ENCODE measurements at places on chromosomes 2 and 18.

DNA sequence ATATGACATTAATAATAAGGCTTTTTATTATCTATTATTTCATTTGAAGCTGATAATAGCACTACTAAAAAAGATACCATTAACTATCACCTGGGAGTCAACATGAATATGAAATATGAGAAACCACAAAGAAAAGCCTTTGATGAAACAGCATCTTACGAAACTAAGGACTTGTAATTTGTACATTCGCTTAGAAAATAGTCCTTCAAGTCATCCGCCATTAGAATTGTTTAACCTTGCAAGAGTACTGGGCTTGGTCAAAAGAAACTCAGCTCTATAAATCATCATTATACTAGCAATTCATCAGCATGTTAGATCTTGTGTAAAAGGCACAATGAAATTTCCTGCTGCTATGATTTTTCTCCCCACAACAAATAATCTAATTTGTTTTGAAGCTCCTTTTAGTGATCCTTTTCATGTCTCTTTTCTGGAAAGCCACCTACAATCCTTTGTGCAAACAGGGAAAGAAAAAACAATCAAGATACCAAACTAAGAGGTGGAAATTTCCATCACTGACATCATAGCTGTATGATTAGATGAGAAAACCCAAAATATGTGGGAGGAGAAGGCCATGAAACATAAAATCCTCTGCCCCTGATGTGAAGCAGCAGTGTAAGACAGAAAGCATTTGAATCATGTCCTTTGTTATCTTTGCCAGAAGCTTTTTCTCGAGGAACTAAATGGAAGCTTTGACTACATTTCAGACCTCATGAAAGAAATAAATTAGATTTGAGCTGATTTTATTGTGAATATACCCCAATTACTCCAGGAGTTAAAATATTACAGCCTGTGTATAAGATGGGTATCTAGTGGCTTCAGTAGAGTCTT is 31.2 kb downstream of the SCN9A start:
- DNase-seq = no peak

- DNase-seq = no peak
Measured at GRCh38 chr2:54716375-54716774, 7.1 kb upstream of the EML6 start.

GRCh38 chr18:49730951-49731391 is 82.4 kb downstream of the ACAA2 start:
- DNase-seq = no peak

GRCh38 chr2:192700934-192701333 is 506.2 kb upstream of the TMEFF2 start:
- DNase-seq = no peak

GRCh38 chr2:119063177-119063576 is 95.4 kb downstream of the C1QL2 start:
- DNase-seq = no peak

DNA sequence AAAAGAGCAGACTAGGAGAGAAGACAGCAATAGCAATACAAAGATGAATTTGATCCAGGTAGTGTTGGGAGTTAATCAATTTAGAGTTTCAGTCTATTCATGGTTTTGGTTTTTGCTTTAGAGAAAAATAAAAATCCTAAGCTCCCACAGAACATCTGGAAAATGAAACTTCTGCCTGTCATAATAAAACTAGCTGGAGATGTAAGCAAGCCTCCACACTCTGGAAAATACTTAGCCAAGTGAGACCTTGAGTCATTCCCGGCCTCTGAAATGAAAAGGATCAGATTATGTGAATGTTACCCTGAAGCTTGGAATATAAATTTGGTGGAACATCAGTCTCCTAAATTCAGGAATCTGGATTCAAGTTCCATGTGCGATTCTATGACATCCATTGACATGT is 485.6 kb upstream of the SPRED2 start:
- no peak for DNase-seq

- DNase-seq = peak; percentile 91
Measured at GRCh38 chr2:10497797-10498251, 49.7 kb upstream of the ODC1 start.

DNA sequence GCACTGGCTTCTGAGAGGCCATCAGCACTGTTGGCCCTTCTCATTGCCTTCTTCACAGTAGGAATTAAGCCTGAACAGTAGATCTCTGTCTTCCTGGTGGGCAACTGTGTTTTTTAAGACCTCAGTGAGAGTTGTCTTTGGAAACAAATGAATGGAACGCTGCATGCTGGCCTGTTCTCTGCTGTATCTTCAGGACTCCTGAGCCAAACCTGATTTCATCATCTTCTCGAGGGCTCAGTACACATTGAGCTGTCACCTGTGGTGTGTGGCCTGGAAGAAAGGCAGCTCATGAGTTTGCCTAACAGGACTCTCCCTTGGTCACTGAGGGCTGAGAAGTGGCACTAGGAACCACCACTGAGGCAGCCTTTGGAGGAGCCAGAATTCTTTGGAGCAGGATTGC is 39.7 kb downstream of the SH3RF3 start:
- no peak for DNase-seq

DNA sequence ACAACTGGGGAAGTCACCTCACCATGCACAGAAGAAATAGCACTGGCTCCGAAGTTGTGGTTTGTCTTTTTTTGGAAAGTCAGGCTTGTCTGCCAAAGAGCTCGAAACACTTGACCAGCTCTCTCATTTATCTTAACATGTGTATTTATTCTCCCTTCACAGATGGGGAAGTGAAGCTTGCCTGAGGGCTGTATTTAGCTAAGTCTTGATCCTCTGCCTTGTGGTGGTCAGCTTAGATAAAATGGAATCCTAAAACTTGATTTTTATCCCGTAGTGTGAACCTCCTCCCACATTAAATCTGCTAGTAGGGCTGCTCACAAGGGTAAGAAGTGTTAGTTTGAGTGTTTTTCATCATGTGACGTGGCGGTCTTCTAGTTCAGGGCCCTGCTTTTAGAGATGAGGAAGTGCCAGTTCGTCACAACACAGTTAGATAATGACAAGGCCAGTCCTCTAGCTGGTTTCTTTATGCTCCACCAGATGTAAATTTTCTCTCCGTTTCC is 89.7 kb downstream of the TMEM247 start:
- no peak for DNase-seq

- DNase-seq = no peak
Measured at GRCh38 chr18:22132258-22132657, 37.1 kb upstream of the GATA6 start.

- DNase-seq = peak; percentile 66
Measured at GRCh38 chr18:48786455-48787202, 164.1 kb downstream of the SMAD7 start.

GRCh38 chr18:10152475-10152874 is 238.7 kb downstream of the VAPA start:
- DNase-seq = peak; percentile 56

DNA sequence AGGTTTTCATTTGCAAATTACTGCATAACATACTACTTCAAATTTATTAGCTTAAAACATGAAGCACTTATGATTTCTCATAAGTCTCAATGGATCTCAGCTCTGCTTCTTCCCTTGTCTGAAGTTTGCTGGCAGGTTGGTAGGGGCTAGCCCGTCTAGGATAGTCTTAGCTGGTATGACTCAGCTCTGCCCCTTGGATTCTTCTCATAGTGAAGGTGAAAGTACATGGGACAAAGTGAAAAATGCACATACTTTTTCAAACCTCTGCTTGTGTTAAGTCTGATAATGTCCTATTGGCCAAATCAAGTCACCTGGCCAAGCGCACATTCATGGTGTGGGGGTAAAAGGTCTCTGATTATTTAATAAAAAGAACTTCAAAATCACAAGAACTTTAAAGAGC is 184.8 kb upstream of the VWC2L start:
- no peak for DNase-seq

Data from lower leg skin (tissue), 4 donors.